ENCODE measurements at places on chromosomes 11 and 22.

DNA sequence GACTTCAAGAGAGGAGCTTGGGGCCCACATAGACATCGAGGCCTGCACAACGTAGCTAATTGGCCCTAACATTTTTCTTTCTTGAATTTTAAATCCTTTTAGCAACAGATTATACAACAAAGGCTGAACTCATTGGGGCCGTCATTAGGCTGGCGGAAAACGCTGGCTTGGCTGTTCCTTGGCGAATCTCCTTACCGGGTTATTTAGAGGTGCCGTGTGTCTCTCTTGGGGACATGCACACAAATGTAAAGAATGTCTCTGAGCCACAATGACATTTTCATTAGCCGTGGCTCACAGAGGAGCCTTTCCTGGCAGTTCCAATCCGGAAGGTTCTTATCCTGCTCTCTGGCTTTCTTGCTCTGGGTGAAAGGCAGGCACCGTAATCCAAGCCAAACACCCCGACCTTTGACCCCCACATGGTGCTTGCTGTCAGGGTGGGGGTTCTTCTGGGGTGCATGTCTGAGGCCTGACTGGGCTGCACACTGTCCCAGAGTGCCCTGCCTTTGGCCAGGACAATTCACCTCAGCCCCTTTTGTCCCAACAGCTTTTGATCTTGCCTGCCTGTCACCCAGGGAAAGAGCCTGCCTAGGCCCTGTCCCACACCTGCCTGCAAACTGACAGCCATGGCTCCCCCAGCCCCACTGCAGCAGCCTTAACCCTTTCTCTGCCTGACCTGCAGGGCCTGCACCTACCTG, 9.2 kb upstream of the FGF3 start:
- no peak for DNase-seq

DNA sequence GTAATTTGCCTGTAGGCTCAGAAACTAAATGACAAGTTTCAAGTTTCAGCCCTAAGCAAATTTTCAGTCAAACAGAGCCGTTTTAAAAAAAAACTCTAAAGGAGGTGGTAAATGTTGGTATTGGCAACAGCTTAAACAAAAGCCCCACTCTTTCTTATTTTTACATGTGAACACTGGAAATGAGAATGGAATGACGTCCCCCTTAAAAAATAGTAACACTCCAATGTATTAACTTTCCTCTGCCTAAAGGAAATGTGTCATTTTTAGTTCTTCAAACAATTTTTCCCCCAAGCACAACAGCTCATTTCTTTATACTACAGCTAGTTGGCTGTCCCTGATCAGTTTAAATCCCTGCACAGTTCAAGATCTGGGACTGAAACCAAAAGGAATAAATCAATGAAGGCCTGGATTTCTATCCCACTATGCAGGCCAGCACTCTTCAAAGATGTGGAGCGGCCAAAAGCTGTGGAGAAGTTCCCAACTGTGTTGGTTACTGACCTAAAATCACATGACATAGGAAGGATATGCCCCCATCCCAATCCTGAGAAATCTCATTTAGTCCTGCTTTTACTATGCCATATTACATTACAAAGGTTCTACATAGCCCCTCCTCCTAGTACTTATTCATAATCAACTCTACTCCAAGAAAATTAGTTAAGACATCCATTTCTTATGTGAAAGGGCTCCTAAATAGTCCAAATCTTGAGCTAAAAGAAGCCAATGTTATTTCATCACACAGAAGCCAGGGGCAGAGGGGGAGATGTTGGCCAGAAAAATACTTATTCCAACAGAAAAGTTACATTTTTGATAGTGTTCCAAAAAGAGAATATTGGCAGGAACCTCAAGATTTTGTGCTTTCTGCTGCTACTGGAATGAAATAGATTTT, 95.9 kb downstream of the CADM1 start:
- DNase-seq = no peak

DNA sequence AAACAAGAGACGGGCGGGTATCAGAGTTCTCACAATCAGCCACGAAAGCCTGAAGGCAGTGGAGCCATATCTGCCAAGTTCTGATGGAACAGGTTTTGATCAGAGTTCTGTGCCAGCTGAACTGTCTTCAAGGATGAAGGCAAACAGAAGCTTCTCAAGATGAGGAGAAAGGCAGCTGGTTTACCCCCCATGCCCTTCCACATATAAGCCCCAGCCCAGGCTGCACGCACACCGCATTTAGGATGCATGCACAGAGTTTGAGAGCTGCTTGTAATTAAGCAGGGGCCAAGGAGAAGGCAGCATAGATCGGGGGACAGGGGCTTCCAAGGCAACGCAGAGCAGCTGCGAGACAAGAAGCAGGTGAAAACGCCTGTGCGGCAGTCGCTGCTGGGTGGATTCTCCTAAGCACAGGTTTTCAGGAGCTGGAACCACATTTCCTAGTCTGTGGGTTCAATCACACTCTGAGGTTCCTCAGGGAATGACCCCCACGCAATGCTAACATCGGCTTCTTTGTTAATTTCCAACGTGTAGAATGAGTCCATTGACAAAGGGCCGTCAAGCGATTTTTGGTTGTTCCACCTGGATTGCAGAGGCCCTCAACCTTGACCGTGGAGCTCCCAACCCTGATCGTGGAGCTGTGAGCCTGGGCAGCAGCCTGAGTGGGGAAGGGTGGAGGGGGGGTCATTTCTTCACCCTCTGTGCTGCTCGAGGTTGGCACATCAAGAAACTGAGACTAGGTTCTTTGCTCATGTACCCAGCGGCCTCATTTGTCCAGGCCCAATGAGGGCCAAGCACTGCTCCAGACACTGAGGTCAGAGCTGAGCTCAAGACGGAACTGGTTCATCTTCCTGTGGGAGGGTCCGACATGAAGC, 81.7 kb upstream of the SHISAL1 start:
- DNase-seq = no peak

DNA sequence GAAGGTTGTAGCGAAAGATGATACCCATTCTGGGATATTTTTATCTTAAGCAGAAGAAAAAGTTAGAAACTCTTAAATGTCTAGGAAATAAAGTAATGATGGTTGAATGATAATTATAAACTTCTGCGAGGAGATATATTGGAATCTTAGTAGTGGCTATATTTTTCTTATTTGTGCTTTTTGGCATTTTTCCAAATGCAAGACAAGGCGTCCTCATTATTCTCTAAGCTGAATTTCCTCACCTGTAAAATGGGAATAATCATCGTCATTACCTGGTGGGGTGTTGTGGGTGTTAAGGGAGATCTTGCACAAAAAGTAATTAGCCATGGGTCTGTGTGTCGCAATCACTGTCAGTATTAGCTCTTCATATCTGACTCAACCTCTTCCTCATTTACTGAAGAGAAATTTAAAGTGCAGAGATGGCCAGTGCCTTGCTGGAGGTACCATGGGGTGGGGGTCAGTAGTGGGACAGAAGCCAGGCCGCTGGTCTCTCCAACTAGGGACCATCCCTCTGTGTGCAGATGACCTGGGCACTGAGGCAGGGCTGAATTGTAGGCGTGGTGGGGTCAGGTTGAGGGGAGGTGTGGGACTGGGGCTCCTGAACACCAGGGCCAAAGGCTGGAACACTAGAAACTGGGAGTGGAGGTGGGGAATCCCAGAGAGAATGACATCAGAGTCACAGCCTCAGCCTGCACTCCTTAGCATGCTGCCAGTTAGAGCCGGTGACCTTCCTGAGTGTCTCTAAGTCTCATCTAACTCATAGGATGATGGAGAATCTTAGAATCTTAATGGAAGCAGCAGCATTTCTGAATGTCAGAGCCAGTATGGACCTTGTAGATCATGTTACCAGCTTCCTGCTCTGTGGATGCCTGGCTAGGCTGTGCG, 4.1 kb downstream of the PITPNM1 start:
- no peak for DNase-seq

DNA sequence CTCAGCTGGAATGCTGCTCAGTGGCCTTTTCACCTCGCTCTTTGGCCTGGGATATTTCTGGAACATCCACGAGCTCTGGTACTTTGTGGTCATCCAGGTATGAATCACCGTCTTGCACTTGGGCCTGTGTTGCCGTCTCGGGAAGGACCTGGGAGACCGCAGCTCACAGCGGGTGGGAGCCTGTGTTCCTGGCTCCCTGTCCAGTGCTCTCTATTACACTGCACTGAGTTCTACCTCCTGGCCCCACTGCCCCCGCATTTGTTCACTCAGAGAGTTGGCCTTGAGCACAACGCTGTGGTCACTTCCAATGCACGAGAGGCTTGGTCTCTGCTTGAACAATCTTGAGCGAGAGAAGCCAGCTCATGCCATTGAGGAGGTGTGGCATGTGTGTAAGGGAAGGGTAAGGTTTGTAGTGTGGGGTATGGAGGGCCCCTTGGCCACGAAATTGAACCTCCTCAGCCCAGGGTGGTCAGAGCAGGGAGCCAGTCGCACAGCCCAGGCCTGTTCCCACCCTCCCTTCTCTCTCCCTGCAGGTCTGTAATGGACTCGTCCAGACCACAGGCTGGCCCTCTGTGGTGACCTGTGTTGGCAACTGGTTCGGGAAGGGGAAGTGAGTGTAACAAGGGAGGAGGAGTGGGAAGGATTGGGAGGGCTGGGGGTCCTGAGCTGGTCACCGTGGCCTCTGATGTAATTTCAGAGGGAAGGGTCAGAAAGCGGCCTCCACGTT, 16.2 kb downstream of the SLC37A2 start:
- DNase-seq = no peak

- DNase-seq = no peak
These were observed 20.1 kb downstream of the ZBTB16 start for GRCh38 chr11:114079511-114080065.

DNA sequence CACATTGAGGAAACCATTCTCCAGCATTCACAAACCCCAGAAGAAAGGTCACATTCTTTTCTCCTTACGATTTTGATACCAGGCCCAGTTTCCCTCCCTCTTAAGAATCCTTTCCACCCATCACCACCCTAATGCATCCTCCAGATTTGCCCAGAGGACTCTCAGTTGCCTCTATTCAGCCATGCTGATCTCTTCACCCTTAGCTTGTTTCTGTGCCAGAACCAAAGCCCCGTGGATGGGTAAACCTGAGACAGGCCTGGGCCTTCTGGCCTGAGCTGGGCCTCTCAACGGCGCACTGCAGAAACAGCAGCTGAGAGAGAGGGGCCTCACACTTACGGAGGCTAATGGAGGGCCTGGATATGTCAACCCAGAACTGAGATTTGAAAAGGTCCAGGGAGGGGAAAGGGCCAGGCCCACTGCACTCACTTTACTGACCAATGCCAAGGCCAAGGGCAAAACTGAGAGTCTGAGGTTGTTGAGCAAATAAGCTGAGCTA, 32.2 kb upstream of the OAF start:
- DNase-seq = no peak

DNA sequence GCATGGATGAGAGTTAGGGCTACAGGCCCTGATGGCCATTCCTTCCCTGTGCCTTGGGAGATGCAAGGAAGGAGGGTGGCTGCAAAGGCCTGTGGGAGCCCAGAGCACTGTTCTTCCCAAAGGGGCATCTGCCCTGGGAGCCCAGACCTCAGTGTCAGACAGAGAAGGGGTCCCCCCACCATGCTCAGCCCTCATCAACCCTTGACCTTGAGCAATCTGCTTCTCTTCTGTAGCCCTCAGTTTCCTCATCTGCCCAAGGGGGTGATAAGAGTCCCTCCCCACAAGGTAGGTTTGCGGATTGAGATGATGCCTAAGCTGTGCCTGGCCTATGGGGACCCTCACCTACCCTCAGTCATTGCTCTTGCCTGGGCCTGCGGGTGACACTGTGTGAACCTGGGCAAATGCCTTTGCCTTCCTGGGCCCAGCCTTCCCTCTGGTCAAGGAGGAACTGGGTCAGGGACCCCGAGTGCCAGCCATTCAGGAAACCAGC, 47.5 kb downstream of the IGLL5 start:
- DNase-seq = no peak

GRCh38 chr11:62600367-62601121, 1.1 kb downstream of the MTA2 start:
- DNase-seq = peak; percentile 34

DNA sequence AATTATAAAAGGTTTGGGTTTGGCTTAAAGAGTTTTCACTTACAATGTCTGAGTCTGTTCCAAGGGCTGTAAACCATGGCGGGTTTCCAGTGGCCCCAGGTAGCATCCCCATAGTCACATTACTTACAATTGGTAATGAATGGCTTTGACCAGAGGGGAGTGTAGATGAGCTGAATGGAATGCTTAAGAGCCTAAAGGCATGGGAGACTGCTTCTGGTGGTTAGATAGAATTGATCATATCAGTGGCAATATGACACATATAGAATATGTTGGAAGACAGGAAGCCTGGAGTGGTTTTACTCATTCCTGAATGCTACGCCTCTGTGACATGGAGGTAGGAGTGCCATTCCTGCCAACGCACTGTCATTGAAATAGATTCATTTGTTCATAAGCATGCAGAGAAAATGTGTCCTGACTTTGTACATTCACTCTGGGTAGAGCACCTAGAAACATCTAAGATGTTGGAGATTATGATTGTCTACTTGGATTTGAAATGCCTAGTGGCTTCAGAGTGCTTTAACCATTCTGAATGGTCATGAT, 183.3 kb downstream of the BLID start:
- no peak for DNase-seq

- DNase-seq = peak; percentile 46
These were observed 17.9 kb downstream of the CLNS1A start for GRCh38 chr11:77619576-77620198.

GRCh38 chr11:67120881-67121710, 2.0 kb downstream of the KDM2A start:
- peak; percentile 79 for DNase-seq

DNA sequence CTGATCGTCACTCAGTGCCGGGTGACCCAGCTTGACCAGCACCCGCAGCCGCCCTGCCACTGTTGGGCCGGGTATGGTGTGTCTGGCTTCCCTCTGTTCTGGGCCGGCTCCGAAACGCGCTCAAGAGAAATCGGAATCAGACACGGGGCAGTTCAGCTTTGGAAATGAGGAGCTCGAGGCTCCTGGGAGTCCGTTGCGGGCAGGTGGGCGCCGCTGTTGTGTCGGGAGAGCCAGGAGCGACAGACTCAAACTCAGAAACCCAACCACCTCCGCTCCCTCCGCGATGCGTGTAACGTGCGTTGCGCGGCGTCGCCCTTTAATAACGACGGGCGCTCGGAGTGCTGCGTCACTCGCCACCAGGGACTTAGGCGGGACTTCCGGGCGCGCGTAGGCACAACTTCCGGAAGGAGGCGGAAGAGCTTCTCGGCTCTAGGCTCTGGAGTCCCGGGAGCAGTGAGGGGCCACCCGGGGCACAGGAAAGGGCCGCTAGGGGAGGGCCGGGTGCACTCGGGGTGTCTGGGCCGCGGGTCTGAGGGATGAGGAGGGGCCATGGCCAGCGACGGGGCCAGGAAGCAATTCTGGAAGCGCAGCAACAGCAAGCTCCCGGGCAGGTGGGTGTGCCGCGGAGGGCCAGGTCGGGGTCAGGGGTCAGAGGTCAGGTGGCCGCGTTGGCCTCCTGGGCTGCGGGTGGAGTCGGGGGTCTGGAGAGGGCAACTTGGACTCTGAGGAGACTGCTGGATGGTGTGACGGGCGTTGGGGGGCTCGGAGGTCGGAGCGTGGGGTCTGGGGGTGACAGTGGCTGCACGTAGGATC, at the start of gene TBC1D22A:
TBC1D22A (plus strand) TSS at position 413 of the 813 bp plus-strand sequence; CDS start at position 550, 137 bp downstream.
- DNase-seq = peak; percentile 86

DNA sequence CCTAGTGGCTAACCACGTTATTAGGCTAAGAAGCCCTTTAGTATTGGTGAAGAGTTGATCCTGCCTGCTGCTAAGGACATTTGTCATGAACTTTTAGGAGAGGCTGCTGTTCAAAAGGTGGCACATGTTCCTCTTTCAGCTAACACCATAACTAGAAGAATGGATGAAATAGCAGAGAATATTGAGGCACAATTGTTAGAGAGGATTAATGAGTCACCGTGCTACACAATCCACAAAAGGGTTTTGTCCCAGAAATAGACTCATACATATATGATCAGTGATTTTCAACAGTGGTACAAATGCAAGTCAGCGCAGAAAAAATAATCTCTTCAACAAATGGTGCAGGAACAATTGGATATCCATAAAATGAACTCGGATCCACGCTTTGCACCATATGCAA, 7.0 kb upstream of the MSANTD2 start:
- DNase-seq = no peak
